ENCODE measurements at places on chromosomes 1 and 21. TPM values are rescaled to one million over a fixed set of nuclear protein-coding genes. Genes with fewer than 3 reads are reported as not detected.

- no peak for DNase-seq
Measured at GRCh38 chr21:36147911-36148310, 8.7 kb upstream of the DOP1B start.

GRCh38 chr21:26945916-26946675, 20.8 kb downstream of the ADAMTS5 start:
- no peak for DNase-seq

DNA sequence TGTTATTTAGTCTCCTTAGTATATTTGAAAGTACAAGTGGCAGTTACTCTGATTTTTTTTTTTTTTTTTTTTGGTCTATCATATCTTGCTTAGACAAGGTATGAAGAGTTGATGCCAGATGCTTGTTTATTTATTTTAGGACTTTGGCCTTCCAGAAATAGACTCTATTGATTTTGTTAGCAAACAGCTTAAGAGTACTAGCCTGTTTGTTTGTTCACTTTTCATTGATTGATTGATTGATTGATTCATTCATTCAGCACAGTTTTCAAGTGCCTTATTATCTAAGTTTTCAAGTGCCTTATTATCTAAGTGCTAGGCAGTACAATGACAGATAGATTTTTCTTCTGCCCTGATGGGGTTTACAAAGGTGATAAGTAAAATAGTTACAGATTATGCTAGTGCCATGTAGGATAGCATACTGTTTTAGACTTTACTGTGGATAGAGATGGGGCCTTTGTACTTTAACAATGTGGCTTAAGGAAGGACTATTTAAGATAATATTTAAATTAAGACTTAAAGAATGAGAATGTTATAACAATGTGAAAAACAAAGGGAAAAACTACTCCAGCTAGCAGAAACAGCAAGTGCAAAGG, 50.5 kb downstream of the MTF2 start:
- no peak for DNase-seq

- no peak for DNase-seq
Measured at GRCh38 chr21:28086861-28087581, 905.7 kb downstream of the LTN1 start.

DNA sequence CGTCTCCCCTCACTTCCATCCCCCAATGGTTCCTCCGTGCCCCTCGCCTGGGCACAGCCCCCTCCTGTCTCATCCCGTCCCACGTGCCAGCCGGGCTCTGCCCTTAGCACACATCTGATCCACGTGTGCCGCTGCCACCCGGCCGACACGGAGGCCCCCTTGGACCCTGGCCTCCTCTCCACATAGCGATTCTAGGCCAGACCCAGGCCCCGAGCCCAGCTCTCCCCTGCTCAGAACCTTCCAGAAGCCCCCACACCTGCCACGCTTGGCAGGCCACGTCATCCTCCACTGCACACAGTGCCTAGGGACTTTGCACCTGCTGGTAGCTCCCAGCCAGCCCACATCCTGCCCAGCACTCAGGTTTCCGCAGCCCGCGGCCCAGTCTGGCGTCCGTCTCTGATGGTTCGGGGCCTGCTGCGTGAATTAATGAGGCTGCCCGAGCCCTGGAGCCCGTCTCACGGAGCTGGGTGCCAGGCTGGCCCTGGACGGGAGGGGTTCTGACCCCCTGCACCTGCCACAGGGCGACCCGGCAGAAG, 20.1 kb downstream of the PLCH2 start:
- no peak for DNase-seq

DNA sequence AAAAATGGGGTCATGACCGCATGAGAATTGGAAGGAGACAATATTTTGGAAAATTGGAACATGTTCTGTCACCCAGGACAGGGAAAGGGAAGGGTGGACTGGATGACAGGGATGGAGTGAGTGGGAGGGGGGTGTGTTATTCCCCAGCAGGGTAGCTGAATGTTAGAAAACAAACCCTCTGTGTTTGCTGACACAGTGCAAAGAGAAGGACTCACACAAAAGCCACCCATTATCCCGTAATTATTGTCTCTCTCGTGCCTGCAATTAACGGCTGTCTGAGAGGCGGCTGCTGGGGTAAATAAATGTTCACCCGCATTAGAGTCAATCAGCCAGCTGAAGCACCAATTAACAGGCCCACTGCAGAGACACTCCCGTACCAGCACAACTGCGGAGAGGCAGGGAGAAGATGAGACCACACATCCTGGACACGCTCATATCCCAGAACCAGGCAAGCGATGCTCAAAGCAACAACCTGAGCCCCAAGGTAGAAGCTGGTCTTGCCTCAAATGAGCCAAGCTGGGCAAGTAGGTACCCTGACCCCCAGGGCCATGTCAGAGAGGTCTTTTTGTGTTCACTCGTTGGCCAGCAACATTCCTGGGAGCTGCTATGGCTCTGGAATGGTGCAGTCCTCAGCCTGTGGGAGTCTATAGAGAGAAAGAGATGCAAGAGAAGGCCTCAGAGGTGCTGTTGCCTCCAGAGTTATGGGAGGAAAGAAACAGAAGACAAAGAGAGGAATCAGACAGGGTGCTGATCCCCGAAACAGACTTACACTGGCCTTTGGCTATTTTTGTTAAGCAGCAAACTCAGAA, 19.4 kb downstream of the PLEKHA6 start:
- DNase-seq, result no peak

The S1PR1 gene
- 0.48 TPM for total RNA-seq

The LCE6A gene
- not detected for total RNA-seq
